Activated T-helper 9 cell treated with anti-CD3 and anti-CD28 coated beads, Interleukin-2, amount 50 U/mL, for 16 hours (primary cell): ENCODE measurements at places on chromosomes 3 and 15.

- DNase-seq = no peak
These were observed 515.5 kb upstream of the GBE1 start for GRCh38 chr3:82276992-82277391.

GRCh38 chr15:71422530-71423259, 307.4 kb downstream of the THSD4 start:
- DNase-seq = no peak

DNA sequence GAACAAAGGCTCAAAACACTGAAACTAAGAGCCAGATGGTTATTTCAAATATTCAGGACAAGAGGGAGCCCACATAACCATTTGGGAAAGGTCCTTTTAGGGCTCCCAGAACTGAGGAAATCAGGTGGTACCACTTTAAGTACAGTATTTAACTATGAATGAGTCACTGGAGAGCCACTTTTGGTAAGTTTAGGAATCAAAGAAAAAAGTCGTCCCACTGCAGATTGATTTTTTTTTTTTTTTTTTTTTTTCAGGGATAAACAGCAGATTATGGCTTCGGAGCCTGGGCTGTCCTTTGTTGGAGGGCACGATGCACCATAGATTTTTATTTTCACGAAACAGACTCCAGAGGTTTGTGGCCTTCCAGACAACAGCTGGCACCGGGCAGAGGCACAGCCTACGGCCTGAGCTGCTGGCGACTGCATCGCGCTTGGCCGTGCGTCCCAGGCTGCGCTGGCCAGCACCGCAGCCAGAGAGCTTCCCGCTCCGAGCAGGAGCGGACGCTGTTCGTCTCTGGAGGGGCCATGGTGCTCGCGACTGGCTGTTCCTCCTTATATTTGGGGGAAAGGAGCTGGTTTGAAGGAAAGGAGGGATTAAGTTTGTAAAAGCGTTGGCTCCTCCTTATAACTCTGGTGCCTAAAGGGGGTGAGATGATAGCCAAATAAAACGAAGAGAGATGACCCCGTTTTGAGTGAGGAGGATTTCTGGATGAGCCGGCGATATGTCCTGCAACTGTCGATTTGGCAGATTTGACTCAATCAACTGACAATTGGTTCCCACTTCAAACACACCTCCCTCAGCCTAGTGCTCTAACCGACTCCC, 152.9 kb upstream of the GOLIM4 start:
- no peak for DNase-seq

- no peak for DNase-seq
These were observed 68.5 kb downstream of the WWTR1 start for GRCh38 chr3:149589332-149589731.

DNA sequence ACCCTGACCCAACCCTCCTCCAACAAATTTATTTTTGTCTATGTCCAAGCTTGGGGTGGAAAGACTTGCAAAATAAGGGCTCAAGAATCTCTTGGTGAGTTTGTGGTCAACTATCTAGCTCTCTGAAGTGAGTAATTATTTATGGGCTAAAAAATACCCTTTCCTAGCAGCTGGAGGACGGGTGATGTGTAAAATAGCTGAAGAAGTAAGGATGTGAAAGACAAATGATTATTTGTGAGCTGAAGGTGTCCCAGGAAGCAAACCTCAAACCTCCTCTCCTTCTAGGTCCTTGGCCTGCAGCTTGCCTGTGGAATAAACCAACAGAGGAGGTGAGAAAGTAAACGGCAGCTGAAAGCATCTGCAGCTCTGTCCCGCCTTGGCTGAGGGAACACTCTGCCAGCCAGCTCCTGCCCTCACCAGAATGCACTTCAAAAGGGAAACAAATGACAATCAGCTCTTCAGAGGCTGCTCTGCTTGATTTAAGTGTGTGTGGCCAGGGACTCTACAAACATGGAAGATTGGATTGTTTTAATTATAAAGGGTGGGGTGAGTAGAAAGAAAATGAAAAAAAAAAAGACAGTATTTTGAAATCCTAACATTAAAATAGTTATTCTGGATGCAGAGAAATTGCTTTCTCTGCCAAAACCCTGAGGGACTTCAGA, 60.3 kb downstream of the TM4SF4 start:
- no peak for DNase-seq

- no peak for DNase-seq
These were observed 56.2 kb upstream of the TGFBR2 start for GRCh38 chr3:30550246-30550645.

- no peak for DNase-seq
These were observed 55.1 kb upstream of the RASA2 start for GRCh38 chr3:141431411-141432378.

DNA sequence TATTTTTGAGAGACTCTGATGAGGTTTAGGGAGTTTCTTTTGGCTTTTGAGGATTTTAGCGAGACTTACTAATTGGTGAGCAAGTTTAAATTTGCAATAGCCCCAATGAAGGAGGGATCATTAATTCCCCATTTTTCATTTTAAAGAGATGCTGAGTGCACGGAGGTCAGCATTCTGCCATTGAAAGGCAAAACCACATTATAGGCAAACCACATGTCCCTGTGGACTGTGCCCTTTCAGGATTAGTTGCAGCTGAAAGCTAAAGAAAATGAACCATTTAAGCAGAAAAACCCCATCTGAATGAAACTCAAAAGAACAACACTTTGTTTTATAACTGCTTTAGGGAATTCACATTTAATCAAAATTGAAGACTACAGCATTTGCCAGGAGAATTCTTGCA, 246.5 kb downstream of the PDZRN3 start:
- no peak for DNase-seq

DNA sequence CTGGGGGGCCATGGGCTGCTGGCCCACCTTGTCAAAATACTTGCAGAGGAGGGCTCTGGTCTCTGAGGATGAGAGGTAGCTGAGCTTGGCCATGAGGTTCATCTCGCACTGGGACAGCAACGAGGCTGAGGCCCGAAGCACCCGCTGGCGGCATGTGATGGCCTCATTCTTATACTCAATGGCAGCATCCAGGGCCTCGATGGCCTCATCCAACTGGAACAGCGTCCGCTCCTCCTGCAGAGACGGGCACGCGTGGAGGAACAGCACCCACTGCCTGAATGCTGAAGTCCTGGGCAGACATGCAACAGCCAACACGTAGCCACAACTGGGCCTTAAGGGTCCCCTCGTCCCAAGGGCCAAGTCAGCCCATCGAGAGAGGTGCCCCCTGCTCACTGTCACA, 25.0 kb downstream of the KIF7 start:
- no peak for DNase-seq

- no peak for DNase-seq
These were observed 61.7 kb downstream of the IL1RAP start for GRCh38 chr3:190575437-190576185.

- DNase-seq = no peak
These were observed 12.1 kb downstream of the PRR23E start for GRCh38 chr3:127204841-127205582.

DNA sequence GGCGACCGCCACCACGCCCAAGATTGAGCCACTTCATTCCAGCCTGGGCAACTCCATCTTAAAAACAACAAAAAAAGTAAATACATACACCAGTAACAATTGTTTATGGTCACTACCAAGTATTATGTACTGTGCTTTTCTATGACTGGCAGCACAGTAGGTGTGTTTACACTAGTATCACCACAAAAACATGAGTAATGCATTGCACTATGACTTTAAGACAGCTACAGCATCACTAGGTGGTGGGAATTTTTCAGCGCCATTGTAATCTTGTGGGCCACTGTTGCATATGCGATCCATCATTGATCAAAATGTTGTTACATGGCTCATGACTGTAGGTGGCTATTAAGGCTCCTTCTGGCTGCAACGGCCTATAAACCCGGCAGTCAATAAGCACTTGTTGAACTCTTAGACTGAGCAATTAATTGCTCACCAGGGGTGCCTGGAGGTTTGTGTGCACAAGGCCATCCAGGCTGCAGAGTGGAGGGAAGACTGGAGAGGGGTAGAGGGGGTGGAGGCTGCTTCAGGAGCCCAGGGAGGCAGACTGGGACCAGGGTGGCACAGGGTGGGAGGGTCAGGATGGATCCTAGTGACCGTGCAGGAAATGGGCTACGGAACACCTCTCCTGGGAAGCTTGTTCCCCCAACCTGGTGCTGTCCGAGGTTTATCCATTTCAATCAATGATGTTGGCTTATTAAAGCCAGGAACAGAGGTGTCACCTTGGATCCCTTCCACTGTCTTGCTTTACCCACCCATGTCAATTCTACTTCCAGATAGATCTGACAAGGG, 17.9 kb upstream of the COPG1 start:
- no peak for DNase-seq

DNA sequence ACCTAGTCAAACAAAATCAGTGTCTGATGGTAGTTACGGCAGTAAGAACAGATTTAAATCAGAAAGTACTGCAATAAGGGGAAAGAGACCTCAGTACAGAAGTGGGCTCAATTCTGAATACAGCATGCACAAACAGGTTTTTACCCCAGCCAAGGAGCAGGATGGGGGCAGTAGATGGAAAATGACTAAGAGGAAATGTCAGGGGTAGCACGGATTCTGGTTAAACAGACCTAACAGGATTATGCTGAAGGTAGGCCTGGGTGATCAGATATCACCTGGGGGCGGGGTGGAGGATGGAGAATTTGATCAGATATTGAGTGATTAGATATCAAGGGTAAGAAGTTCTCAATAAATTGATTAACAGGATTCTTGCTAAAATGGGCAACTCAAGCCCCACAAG, 19.0 kb downstream of the MESD start:
- DNase-seq = no peak

DNA sequence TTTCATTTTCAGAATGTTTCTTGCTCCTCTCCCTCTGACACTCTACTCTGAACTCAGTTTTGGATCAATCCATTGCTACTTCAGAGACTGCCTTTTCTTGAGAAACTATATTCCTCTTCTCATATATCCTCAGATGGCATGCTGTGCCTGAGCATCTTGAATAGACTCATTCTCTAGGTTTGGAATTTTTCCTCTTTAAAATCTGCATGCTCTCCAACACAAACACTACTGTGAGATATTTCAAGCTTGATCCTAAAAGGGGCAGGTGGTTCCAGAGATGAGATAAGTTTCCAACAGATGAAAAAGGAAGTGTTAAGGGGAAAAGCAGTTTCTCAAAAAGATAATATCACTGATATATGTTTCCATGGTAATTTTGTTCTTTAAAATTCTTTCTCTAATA, 742.2 kb upstream of the EPHA6 start:
- no peak for DNase-seq

GRCh38 chr3:33219175-33219487, 521 bp upstream of the SUSD5 start:
- DNase-seq = no peak

DNA sequence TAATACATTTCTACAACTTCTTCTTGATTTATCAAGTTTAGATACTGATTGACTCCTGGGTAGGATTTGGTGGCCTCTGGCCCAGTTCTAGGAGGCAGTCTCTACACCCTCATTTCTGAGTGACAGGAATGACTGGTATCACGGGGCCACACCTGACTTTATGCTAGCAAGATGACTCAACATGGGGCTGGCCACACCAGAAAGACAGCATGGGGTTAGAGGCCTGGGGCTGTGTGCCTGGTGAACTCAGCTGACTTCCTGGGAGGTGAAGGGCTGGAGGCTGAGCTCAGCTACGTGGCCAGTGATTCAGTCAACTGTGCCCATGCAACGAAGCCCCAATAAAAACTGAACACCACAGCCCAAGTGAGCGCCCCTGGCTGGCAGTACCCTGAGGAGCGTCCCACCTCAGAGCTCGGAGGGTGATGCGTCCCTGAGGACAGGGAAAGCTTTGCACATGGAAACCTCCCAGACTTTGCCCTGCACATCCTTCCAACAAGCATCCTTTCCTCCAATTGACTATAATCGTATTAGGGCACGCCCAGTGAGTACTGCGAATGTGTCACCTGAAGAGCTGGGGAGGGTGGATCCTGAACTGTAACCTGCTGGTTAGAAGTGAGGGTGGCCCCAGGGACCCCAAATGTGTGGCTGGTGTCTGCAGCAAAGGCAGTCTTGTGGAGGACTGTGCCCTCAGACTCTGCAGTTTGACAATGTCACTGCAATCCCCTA, 57.2 kb downstream of the NIPA2 start:
- no peak for DNase-seq

DNA sequence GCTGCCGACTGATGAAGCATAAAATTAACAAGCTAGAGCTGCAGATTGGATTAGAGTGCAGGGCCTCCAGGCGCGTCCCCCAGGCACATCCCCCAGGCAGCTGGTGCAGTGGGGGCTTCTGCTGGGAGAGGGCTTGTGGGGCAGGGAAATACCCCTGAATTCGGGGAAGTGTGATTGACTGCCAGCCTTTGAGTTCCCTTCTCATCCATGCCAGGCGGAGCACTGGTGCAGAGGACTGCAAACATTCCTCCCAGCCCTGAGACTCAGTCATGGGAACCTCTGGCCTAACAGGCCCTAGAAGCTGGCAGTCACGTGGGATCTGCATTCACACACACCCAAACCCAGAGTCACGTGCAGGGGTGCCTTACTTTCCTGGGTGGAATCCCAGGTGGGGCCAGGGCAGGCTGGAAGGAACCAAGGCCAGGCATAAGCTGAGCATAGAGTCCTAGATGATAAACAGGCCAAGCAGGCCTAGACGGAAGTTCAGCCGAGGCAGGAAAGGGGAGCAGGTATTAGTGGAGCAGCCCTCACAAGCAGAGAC, 46.2 kb upstream of the SEC22A start:
- DNase-seq = no peak

DNA sequence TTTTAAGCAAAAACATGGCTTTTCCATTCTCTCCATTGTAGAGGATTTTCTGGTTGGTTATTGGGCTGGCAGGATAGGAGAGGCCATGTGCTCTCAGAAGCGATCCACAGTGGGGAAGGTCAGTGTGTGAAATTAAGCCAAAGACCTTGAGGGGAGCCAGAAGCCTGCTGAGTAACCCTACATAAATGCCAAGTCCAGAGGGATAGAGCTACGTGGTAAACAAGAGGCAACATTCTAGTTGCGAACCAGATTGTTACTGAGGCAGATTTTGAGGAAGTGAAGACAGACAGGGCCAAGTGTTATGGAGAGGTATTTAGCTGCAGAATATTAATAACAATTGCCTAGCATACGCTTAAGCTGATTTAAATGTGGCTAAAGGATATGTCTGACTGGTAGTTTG, 592.8 kb upstream of the GBE1 start:
- DNase-seq = no peak

DNA sequence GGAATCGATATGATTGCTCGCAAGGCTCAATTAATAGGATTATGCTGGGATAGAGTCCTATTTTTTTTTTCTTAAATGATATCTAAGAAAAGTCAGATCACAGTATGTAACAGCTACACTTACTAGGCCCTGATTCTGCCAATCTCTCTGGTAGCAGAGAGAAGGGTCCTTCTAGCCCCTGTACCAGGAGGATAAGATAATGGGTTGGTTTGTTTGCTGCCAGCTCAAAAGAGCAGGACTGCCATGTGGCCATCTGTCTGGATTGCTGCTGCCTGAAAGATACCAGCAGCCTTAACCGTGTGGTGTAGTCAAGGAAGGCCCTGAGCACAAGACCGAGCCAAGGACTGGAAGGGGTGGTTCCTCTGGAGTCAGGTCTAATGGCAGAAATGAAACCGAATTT, 236.4 kb downstream of the KLF13 start:
- no peak for DNase-seq
